ENCODE measurements at places on chromosomes 7 and 10.

DNA sequence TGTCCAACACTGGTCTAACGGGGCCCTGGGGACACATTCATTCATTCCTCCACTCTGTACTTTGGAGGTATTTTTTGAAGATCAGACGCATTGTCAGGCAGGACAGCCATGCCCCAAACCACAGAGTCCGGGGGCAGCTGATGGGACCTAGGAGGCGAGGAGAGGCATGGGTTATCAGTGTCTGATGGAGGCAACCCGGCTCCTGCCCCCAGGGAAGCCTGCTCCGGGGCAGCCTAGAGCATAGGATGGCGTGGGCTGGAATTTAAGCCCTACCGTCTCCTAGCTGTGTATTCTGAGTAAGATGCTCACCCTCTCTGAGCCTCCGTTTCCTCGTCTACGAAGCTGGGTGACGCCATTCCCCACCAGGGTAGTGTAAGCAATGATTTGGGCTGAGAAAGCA lies 55.4 kb upstream of the ELN start:
- DNase-seq: no peak

DNA sequence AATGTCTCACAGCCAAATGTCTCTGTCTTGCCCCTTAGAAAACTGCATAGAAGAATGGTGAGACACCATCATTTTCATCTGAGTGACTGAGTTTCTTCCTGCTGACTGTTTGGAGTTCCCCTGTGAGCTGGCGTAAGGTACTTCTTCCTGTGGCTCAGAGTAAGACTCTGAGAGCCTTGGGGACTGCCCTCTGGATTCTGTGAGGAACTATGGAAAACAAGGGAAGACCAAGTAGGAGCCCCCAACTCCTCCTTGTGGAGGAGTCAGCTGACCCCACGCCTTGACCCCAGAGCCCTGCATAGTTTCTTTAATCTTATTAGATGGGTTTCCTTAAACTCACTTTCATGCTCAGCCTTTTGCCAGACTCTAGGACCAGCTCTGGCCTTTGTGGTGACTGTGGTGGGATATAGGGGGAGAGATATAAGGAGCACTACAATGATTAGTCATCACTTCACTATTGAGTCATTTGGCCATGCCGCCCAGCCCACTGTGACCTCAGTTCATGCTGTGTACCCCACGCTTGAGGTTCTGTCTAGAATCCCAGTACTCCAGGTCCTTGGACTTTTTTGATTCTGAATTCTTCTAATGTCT lies 51.8 kb upstream of the FAM133B start:
- peak; percentile 85 for DNase-seq

GRCh38 chr10:79453392-79453791 lies 8.0 kb upstream of the ZCCHC24 start:
- no peak for DNase-seq

DNA sequence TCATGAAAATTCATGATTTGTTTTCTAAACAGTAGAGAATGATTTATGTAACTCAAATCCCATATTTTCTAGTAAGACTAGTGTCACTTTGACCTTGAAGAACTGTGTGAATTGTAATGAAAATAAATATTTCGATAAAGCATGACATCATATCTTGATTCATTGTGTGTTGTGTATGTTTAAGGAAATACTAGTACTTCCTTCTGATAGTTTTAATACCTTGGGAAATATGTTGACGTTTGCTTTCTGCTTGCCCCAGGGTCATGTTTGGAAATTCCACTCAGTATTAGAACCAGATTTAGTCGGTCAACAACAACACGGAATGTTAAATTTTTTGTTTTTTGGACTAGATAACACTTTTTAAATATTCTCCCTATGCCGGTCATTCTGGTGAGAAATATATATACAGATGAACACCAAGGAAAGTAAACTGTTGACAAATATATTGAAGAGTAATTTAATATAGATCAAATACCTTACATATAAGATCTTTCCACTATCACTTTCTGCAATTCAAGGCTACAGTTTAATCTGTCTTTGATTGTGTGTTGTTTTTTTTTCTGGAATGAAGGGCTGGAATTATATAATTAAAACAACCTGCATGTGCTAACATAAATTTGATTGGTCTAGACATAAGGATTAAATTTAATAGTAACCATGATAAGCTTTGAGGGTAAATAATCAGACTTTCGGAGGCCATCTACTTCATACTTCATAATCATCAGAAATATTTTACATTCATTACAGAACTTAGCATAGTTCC lies 126.2 kb downstream of the MDFIC start:
- no peak for DNase-seq

GRCh38 chr7:139726485-139726869 lies 51.3 kb downstream of the HIPK2 start:
- DNase-seq: no peak

- DNase-seq: no peak
Measured at GRCh38 chr10:129386415-129387257, 80.4 kb upstream of the MGMT start.

- DNase-seq: no peak
Measured at GRCh38 chr10:98848361-98848760, 387.3 kb downstream of the HPSE2 start.

Data from ACHN (cell line).